ENCODE measurements at places on chromosomes 16 and 17. TPM values are rescaled to one million over a fixed set of nuclear protein-coding genes. Genes with fewer than 3 reads are reported as not detected.
A peak's percentile ranks its signal among the peaks of the same experiment; 100 is the strongest.

KRT39 gene
- total RNA-seq = not detected

GRCh38 chr16:12620150-12620549 lies 183.5 kb downstream of the CPPED1 start:
- DNase-seq = no peak

- no peak for DNase-seq
These were observed 57.3 kb upstream of the MON1B start for GRCh38 chr16:77133706-77134105.

TLCD3A gene
- total RNA-seq = 17.0 TPM

DNA sequence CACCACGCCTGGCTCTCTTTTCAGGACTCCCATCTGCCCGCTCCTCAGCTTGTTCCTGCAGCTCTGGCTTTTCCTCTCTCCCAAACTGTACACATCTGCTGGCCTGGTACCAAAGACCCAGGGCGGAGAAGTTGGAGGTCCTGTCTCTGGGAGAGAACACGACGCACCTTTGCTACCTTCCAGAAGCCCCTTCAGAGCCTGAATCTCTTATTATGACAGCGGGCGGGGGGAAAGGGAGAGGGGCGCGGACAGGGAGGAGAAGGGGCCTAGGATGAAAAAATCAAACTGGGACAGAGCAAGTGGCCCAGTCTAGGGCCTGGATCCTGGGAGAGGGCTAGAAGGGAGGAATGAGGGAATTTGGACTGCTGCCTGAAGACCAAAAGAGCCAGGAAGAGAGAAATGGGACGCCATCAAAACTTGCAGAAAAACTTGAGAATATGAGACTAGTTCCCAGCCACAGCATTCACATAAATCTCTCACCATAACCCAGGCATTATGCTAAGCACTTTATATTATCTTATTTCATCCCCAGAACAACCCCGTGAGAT lies 2.5 kb upstream of the PER1 start:
- no peak for DNase-seq

- DNase-seq = peak; percentile 26
These were observed 31.8 kb downstream of the USP7 start for GRCh38 chr16:8931859-8932258.

GRCh38 chr16:11300560-11300892 lies 19.4 kb upstream of the PRM1 start:
- no peak for DNase-seq

DNA sequence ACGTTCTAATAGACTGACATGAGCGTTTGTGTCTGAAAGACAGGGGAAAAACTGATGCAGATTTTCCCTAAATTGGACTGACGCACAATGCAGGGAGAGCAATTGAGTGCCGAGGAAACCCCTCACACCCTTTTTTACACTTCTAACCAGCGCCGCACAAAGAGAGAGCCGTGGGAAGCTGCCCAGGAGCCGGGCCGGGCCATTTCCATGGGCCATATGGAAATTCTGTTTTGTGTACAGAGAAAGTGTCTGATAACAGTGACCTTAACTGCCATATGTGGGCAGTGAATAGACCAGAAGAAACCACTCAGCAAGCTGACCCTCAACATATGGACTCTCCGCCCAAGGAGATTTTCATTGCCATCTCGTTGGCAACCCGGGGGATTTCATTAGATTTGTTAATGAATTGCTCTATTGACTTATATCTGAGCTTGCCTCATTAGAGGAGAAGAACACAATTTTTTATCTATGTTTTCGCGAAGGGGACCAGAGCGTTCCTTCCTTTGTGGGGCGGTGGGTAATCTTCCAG lies 225.9 kb upstream of the IRX3 start:
- no peak for DNase-seq

CRHR1 gene
- not detected for total RNA-seq

DNA sequence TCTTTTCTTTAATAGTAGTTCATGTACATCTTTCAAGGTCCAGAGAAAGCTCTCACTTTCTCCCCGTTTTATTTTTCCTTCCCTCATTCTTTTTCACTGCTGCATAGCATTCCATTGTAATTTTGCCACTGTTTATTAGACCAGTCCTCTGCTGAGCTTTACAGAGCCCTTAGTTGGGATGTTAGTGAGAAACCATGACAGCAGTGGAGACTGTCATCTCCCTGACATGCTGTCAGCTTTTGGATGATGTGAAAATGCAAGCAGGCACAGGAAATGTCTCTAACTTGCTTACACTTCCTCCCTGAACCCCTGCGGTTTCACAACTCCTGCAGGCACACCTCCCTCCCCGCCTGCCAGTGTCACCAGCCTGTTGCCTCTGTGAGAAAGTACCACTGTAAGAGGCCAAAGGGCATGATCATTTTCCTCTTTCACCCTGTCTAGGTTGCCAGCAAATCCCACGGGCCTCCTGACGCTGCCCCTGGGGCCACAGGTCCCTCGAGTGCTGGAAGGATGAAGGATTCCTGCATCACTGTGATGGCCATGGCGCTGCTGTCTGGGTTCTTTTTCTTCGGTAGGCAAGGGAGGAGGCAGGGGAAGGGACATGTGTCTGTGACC lies at the start of gene ITGAL:
ITGAL (plus strand) TSS at position 415 of the 615 bp plus-strand sequence; CDS start at position 511, 96 bp downstream.
- DNase-seq = no peak

GRCh38 chr17:40312893-40313667 lies 4.1 kb downstream of the RARA start:
- no peak for DNase-seq

DNA sequence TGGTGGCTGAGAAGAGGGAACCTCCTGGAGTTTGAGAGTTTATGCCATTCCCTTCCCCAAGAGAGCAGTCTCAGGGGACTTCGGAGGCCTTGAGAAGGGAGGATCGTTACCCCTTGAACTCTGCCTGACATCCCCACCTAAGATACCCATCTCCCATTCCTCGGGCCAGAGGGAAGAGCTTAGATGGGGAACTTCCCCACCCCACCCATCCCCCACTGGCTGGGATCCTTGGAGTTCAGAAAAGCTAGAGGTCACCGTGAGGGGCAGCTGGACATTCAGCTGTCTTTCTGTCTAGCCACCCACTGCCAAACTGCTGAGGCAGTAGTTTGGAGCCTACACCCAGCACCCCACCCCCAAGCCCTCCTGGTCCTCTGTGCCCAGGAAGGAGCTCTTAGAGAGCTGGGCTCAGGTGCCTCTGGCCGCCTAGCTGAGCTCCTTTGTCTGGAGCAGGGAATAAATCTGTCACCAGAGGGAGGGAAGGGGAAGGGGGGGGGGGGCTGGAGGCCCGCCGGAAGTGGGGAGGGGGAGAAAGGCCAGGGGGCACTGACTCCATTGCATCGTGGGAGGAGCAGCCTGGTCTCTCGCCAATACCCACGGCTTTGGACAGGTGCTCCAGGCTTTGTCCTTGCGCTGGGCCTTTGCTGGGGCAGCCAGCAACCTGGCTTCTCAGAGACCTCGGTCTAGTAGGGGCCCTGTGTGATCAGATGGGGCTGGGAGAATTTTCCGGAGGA lies 1.0 kb downstream of the HSD11B2 start:
- no peak for DNase-seq

GRCh38 chr16:14172200-14172809 lies 101.2 kb downstream of the MRTFB start:
- DNase-seq = no peak
